ENCODE measurements at places on chromosomes 11 and 22. TPM values are rescaled to one million over a fixed set of nuclear protein-coding genes. Genes with fewer than 3 reads are reported as not detected.

DNA sequence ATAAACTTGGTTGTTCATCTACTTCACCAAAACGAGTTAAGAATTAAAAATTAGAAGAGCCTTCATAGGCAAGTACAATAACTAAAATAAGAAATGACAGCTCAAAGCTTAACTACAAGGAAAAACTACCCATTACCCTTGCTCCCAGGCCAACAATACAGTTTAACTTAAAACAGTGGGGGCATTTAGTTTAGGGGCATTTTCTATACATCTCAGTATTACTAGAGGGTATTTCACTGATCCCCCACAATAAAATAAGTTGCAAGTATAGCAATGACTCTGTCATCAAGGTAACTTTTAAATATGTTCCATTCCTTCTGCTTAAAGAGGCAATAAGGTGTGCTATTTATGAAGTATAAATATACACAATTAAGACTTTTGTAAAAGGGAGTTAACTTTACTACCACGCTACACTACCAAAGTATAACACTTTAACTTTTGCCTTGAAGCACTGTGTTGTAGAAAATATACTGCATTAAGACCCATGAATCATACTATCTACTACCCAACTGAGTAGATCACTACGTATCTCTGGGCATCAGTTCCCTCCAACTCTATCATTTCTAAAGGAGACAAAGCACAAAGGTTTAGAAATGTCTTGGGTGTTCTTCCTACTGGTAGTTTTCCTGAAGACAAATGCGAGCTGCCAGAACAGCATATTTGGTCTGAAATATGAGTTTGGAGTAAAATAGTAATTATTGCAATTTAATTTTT, 29.8 kb downstream of the CHORDC1 start:
- H3K27ac ChIP-seq, result no peak overlapping the region
- no peak overlapping the region for H3K4me3 ChIP-seq
- DNase-seq, result no peak
- no peaks in the 10 kb centered on the region for H3K4me1 ChIP-seq
- H3K27me3 ChIP-seq, result no peaks in the 10 kb centered on the region
- H3K36me3 ChIP-seq, result no peaks in the 10 kb centered on the region

Gene ABCG4
- 0.05 TPM for total RNA-seq

DNA sequence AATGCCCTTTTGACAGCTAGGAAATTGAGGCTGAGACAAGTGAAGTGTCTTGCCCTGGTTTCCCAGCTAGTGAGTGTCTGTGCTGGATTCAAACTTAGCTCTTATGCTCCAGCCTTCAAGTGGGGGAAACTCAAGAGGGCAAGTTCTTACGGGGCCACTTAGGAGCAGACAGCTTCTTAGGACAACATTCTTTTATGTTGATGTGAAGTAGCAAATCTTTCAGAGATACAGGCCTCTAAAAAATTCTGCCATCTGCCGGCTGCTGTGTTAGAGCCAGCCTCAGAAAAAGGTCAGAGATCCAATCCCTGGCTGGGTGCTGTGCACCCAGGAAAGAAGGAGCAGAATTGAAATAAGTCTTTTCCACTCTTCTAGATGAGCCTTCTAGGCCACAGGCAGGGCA, 26.6 kb downstream of the TIMP3 start:
- H3K27me3 ChIP-seq, result no peaks in the 10 kb centered on the region
- no peaks in the 10 kb centered on the region for H3K36me3 ChIP-seq
- H3K4me1 ChIP-seq, result no peaks in the 10 kb centered on the region
- no peak overlapping the region for H3K4me3 ChIP-seq

GRCh38 chr11:9385327-9385899, 961 bp downstream of the IPO7 start:
- DNase-seq, result no peak
- H3K36me3 ChIP-seq, result peaks cover 26% of the 10 kb centered on the region
- H3K27ac ChIP-seq, result peak overlapping the region; percentile 82
- peaks cover 5% of the 10 kb centered on the region for H3K4me1 ChIP-seq
- H3K27me3 ChIP-seq, result no peaks in the 10 kb centered on the region

Gene RBMXL2
- total RNA-seq, result not detected

GRCh38 chr11:92473736-92474135, 249.1 kb downstream of the FAT3 start:
- no peak overlapping the region for H3K4me3 ChIP-seq
- H3K27me3 ChIP-seq, result no peaks in the 10 kb centered on the region
- no peak for DNase-seq
- no peak overlapping the region for H3K27ac ChIP-seq
- H3K36me3 ChIP-seq, result no peaks in the 10 kb centered on the region

Gene SLC7A4
- total RNA-seq, result not detected

Gene TAF10
- 25.2 TPM for total RNA-seq

Gene KRTAP5-2
- not detected for total RNA-seq

Data from SJSA1 (cell line).